ENCODE measurements at places on chromosomes 4 and X.

GRCh38 chrX:48826876-48827653 is 752 bp downstream of the ERAS start:
- DNase-seq, result no peak

DNA sequence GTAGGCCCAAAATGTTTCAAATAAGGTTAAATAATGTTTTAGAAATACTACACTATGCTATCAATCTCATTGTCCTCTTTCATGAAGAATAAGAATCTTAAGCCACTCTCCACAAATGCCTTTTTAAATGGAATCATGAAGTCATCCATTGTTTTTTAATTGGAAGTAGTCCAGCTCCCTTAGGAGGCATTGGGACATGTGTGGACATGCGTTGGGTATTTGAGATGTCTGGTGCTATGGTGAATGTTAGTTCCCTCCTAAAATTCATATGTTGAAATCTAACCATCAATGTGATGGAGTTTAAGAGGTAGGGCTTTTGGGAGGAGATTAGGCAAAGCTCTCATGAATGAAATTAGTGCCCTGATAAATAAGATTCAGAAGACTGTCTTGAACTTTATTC is 289.0 kb downstream of the C4orf33 start:
- DNase-seq, result no peak

- DNase-seq, result no peak
These were observed 85.5 kb upstream of the TET2 start for GRCh38 chr4:105061136-105061696.

GRCh38 chr4:55118397-55118796 is 7.0 kb downstream of the KDR start:
- no peak for DNase-seq

DNA sequence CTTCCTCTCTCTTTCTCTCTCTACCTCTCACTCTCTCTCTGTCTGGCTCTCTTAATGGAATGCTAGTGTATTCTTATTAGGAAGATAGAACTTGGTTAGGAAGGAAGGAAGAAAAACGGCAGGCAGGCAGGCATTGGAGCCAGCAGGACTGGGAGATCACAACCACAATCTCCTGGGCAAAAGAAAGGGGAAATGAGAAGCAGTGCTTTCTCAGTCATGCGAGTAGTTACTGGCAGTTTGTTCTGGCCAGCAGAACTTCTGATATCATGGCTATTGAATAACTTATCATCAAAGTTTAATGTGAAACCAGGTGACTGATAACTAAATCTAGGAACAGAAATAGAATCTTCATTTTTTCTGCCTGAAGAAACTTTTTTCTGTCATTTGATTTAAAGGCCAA is 60.9 kb upstream of the PAGE1 start:
- DNase-seq, result no peak

DNA sequence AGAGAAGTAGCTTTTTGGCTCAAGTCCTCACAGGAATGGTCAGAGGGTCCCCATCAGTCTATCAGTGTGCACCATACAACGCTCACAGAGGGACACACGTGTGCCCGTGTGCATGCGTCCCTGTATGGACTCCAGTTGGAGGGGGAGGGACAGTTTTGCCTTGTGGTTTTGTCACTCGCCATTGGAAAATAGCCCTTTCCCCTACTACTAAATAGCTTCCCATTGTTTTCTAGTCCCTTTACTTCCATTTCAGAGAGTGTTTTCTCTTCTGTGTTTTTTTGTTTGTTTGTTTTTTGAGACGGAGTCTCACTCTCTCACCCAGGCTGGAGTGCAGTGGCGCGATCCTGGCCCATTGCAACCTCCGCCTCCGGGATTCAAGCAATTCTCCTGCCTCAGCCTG is 34.9 kb downstream of the WDR13 start:
- DNase-seq, result no peak

GRCh38 chrX:31224381-31225012 is 152.7 kb upstream of the FTHL17 start:
- no peak for DNase-seq

GRCh38 chrX:87621697-87622096 is 104.1 kb downstream of the KLHL4 start:
- DNase-seq, result no peak

- DNase-seq, result no peak
These were observed 2.2 kb upstream of the DCUN1D4 start for GRCh38 chr4:51840781-51841180.

- DNase-seq, result no peak
These were observed 7.0 kb upstream of the CRMP1 start for GRCh38 chr4:5899881-5900280.

GRCh38 chr4:148270630-148271029 is 171.6 kb downstream of the NR3C2 start:
- DNase-seq, result no peak

DNA sequence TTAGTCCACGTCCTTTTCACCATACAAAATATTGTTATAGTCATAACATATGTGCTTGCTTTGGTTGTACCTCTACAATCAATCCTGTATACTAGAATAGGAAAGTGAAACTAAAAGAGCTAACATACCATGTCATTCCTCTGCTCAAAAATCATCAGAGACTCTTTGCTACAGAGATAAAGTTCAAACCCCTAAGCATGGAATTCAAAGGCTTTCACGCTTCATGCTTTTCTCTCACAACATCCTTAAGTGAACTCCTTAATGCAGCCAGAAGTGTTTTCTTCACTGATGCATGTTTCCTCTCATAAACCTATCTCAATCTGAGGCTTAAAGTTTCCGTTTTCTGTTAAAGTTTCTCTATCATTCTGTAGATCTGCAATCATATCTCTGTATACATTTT is 744.6 kb upstream of the IGFBP7 start:
- no peak for DNase-seq

- DNase-seq, result no peak
These were observed 32.1 kb downstream of the NBDY start for GRCh38 chrX:56761167-56761566.

DNA sequence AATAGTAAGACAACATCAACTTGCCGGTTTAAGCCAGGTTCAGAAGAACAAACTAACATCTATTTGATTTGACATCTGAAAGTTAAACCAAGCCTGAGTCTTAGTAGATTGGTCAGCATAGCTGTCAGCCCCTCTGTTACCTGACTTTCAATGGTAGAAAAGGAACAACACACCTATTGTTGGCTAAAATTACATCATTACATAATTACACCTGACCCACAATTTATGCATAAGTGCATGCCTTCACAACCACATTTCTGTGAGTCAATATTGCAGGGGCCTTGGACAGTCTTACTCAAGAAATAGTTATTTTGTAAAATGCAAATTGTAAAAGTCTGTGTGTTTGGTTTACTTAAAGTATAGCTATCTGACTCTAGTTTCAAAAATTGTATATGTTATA is 36.2 kb downstream of the EGFL6 start:
- DNase-seq, result no peak

- DNase-seq, result no peak
These were observed 156.0 kb upstream of the GALNT7 start for GRCh38 chr4:173012608-173013007.

DNA sequence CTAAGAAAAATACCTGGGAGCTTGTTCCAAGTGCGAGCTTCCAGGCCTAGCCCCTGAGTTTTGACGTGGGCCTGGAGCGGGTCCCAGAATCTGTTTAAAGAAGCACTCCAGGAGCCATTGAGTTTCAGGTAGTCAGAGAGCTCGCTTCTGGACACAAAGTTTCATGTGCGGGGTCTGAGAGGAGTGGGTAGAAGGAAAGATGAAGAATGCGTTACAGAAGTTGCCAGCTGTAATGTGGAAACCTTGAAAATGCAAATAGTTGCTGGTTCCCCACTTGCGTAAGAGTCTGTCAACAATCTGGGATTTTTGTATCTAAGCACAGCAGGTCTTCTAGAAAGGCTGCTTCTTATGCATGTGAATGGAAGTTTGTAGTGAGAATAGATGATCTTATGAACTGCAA is 77.5 kb upstream of the CLCN4 start:
- no peak for DNase-seq

DNA sequence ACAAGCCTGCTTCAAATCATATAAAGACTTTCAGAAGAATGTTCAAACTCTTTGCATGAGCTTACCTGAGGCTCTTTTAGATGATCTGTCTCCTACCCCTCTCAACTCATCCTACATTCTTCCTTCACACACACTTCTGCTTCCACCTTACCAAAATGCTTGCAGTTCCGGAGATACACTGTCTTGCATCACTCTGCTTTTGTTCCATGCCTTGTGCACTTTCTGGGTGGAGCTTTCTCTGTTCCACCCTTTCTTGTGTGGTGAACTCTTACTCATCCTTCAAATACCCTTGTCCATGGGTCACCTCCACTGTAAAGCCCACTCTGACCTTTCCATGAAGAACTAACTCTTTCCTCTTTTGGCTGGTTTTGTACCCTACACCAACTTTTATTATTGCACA is 18.4 kb upstream of the MGST2 start:
- no peak for DNase-seq

- DNase-seq, result no peak
These were observed 57.6 kb upstream of the FAT1 start for GRCh38 chr4:186781032-186781917.

GRCh38 chr4:137510557-137511265 is 21.6 kb downstream of the PCDH18 start:
- DNase-seq, result no peak

- no peak for DNase-seq
These were observed 184.3 kb downstream of the NPNT start for GRCh38 chr4:106079616-106080015.

DNA sequence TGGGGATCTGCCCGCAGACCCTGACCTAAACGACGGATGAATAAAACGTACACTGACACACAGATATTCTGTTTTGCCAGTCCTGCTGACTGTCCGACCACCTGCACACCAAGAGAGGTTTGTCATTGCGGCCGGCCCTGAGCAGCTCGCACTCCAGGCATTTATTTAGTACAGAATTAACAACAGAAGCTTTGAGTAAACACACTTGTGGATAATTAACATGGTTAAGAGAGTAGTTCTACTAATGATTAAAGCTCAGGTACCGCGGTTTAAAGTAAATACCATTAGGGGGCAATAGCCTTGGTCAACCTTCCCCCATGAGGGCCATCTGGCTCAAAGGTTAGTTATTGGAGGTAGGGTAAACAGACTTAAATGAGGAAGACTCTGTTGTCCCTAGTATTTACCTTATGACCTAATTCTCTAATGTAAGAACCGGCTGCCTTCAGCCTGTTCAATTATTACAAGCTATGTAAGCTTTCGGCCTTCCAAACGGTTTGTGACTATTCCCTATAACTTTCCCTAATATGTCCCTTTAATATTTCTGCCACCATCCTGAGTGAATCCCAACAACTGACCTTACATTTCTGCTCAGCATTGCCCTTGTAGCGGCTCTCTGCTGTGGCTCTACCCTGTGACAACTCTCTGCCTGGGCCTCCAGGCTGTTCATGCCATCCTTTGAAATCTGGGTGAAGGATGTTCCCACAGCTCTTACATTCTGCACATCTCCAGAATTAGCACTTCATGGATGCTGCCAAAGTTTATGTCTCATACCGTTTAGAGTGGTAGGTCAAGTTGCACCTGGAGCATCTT is 46.9 kb upstream of the SYTL5 start:
- DNase-seq, result no peak

GRCh38 chr4:65917486-65917885 is 247.2 kb upstream of the EPHA5 start:
- DNase-seq, result no peak

DNA sequence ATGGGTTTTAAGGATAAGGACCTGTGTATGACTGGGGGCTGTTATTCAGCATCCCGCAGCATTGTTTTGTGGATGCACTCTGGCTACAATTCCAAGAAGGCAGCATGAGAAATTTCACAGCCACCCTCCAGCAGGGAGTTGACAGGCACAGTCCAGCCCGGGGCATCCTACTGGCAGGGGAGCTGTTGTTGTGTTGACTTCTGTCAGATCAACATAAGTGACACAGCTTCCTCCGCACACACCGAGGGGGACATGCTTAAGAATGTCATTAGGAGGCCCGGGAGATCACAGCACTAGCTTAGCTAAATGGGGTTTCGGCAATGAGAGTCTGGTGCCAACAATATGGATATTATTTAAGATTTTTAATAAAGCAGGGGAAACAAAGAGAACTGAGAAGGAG is 326.5 kb downstream of the ASMT start:
- DNase-seq, result no peak

- no peak for DNase-seq
These were observed 31.3 kb upstream of the TAPT1 start for GRCh38 chr4:16257611-16258010.

GRCh38 chr4:134628066-134628465 is 426.5 kb upstream of the PABPC4L start:
- no peak for DNase-seq

DNA sequence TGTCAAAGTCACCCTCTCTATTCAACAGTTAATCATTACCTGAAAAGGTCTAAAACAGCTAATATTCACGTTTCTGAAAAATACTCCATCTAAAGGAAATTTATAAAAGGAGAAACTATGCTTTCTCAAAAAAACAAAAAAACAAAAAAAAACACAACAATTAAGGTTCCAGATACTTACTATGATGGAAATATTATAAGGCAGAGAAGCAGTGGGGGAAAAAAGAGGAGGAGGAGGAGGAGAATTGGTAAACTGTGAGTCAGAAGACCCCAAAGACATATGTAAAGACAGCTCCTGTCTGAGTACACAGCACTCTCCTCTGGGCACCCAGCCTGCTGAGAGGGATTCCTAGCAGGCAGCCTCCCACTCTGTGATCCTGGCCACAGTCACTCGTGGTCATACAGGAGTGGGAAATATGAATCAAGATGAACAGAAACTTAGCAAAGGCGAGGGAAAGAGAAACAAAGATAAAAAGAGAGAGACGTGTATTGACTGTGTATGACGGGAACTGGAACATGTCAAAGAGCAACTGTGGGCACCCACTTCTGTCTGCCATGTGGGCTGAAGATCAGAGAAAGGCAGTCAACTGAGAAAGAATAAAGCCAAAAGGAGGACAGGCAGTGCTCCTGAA is 12.5 kb downstream of the KLHL15 start:
- no peak for DNase-seq

GRCh38 chrX:92231391-92231790 is 452.2 kb downstream of the PCDH11X start:
- no peak for DNase-seq

DNA sequence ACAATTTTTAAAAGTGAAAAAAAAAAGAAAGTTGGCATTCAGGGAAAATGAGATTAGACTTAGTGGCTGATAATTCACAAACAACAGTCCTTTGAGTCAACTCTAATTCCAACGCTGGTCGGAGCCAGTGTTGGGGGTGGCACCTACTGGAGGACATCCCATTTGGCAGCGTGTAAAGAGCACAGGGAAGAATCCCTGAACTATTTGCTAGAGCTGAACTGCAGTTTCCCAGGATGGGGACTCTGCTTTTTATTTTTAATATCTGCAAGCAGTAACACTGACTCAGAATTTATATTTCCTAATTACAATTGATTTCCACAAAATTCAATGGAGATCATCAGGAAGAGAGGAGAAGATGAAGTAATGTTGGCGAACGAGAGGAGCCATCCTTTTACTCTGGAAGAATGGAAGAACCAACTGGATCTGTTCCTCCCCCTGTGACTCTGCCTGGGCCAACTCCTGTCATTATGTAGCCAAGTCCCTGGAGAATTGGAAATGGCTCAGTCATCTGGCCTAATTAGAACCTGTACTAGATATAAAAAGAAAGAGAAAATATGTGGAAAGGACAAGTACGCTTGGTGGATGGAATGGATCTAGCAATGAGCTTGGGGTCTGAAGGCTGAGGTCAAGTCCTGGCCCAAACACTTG is 76.7 kb downstream of the IRF2 start:
- DNase-seq, result no peak

GRCh38 chr4:75514949-75515612 is 808 bp downstream of the THAP6 start:
- DNase-seq, result no peak

All from activated naive CD4-positive, alpha-beta T cell (primary cell).